ENCODE measurements at places on chromosomes 2 and 18.
A peak's percentile ranks its signal among the peaks of the same experiment; 100 is the strongest.

GRCh38 chr2:210727549-210727948, 171.2 kb downstream of the CPS1 start:
- DNase-seq, result no peak

GRCh38 chr2:104046466-104046865, 807.4 kb upstream of the POU3F3 start:
- DNase-seq, result no peak

GRCh38 chr2:54963476-54963875, 86.8 kb downstream of the RTN4 start:
- DNase-seq, result no peak

- DNase-seq, result no peak
Measured at GRCh38 chr2:135792401-135793150, 44.4 kb downstream of the LCT start.

- no peak for DNase-seq
Measured at GRCh38 chr2:162521871-162522650, 178.1 kb downstream of the GCA start.

- no peak for DNase-seq
Measured at GRCh38 chr2:171409436-171409971, 24.3 kb downstream of the METTL8 start.

DNA sequence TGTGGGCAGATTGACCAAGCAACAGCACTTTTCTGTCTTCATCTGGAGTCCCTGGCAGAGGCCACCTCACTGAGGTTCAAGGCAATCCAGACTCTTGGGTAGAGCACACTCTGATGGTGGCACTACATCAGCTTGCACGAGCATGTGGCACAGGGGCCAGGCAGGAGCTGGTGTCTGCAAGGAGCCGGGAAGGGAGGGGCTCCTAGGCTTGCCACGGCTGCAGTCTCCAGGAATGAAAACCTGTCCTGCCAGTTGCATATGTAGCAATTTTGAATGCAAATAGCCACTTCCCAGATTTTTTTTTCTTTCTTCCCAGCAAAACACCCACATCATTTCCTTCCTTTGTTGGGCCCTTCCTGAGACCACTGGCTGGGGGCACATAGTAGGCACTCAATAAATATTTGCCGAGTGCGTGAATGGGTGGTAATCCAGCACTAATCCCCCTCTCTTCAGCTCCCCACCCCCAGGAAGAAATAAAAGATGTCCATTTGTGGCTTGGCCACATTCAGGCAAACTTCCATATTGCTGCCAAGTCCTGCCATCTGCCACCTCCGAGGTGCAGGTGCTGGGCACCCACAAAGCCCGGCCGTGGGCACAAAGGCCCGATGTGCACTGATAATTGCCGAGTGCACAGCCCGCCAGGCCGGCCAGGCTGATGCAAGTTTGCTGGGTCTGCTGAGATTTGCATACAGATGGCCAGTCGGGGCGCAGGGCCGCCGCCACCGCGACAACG, 72.4 kb downstream of the MYCN start:
- DNase-seq, result no peak

DNA sequence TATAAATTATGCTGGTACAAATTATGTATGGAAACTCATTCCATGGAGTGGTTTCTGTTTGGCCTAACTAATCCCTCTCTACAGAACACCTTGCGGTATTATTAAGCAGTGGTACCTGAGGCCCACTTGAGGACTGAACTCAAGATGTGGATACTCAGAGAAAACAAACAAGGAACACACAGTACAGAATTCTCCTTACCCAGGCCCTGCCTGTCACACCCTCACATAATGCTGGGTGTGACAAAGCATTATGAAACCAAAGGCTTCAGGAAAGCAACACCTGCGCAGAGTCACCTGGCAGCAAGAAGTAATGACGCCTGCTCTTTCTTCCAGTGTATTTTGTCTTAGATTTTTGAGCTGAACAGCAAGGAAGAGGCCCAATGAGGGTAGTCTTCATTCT, 264.7 kb downstream of the PAX3 start:
- no peak for DNase-seq

GRCh38 chr2:167471332-167471731, 583.1 kb downstream of the XIRP2 start:
- no peak for DNase-seq

DNA sequence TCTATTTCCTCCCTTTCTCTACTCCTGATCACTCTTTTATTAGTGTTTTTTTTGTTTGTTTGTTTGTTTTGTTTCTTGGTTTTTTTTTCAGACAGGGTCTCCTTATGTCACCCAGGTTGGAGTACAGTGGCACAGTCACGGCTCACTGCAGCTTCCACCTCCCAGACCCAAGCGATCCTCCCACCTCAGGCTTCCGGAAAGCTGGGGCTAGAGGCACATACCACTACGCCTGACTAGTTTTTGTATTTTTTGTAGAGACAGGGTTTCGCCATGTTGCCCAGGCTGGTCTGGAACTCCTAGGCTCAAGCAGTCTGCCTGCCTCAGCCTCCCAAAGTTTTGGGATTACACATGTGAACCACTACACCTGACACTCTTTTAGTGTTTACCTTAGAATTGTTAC, 122.3 kb downstream of the ATL2 start:
- DNase-seq, result no peak

- no peak for DNase-seq
Measured at GRCh38 chr2:19664646-19665045, 237.1 kb downstream of the TTC32 start.

GRCh38 chr2:46554397-46554796, 75.0 kb downstream of the TMEM247 start:
- no peak for DNase-seq

- DNase-seq, result peak; percentile 62
Measured at GRCh38 chr2:54945391-54946219, 104.6 kb downstream of the RTN4 start.

GRCh38 chr2:136242687-136243277, 124.8 kb upstream of the CXCR4 start:
- peak; percentile 62 for DNase-seq

DNA sequence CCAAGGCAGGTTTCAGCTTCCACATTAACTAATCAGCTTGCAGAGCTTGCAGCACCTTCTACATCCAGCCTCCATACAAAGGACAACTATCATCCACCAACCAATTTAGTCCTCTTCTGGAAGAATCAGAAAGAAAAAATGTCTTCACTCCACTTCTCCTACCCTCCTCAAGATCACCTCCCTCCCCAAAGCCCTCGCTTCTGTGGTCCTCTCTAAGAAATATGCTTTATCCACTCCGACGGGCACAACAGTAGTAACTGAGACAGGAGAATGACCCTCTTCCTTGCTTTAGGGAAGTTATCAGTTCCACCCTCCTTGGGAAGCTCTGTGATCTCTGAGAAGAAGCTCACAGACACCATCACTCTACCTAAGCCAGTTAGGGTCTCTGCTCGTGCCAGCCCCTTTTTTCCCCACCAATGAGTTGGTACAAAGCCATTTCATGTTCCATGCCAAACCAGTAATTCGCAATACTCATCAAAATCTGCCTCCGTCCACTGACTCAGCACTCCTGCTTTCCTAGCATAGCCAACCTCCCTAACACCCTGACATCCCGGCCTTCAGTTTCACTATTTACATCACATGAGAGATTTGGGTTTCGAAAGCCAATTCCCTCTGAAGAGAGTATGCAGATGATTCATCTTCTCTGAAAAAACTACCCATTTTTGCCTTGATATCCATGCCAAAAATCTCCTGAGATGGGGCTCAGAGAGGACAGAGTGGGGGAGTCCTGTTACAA, 114.1 kb upstream of the PKDCC start:
- DNase-seq, result no peak

- DNase-seq, result no peak
Measured at GRCh38 chr2:171404261-171404660, 29.5 kb downstream of the METTL8 start.

- DNase-seq, result no peak
Measured at GRCh38 chr2:190996338-190996946, 17.5 kb downstream of the STAT1 start.

DNA sequence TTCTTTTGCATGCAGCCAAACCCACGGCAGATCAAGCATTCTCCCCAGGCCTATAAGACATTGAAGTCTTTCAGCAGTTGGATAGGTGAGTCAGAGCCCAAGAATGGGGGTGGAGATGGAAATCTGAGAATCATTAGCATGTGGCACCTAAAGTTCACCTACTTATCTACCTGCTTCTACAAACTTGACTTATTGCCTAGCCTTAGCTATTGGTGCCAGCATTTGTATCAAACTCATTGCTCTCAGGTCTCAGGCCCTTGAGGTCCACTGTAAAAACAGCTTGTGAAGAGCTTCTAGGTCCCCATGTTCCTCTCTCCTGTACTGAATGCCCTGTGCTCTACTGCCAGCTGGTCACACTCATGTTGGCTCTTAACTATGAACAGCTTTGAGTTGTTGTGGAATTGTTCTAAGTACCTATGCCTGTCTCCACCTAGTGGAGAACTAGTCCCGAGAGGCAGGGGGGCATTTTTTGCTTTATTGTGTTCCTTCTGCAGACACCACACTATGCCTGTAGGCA, 278.4 kb upstream of the SPRED2 start:
- DNase-seq, result no peak

- DNase-seq, result no peak
Measured at GRCh38 chr18:56315363-56315762, 323.0 kb downstream of the TXNL1 start.

DNA sequence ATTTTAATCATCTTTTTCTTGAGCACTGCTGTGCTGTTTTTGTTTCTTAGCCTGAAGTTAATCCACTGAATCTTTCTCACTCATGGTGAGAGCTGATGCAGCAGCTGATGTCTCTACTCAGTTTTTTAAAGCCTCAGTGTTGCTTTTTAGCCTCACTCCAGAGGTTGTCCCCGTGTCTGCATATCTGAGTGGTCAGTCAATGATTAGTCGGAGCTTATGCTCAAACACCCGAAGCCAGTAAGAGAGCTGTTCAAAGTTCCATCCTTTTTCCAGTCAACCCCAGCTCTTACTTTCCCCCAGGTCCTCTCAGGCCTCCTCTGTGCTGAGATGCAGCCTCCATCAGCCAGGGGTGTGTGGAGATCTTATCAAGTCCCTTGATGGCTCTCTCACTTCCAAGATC, 81.1 kb downstream of the MBOAT2 start:
- no peak for DNase-seq

DNA sequence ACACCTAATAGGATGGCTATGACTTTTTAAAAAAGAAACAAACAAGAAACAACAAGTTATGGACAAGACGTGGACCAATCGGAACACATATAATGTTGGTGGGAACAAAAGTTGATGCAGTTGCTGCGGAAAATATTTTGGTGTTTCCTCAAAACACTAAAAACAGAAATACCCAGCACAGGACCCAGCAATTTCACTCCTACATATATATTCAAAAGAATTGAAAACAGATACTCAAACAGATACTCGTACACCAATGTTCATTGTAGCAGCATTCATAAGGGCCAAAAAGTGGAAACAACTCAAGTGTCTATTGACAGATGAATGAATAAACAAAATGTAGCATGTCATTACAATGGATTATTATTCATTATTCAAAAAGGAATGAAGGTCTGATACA, 12.1 kb downstream of the CCDC141 start:
- no peak for DNase-seq

DNA sequence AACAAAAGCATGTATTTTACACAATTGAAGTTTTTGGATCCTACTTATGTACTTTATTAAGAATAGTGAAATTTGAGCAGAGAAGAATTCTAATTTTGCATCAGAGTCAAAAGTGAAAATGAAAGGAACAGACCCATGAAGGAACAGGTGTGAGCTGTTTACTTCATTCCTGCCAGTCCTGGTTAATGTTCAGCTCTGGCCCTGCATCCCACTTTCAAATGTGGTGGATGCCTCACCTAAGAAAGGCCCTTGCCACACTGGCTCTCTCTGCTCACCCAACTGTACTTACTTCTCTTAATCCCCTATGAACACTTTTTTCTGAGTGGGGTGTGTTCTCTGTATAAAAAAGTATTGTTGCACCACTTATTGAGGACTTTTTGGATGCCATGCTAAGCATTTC, 22.2 kb downstream of the FAM110C start:
- no peak for DNase-seq

DNA sequence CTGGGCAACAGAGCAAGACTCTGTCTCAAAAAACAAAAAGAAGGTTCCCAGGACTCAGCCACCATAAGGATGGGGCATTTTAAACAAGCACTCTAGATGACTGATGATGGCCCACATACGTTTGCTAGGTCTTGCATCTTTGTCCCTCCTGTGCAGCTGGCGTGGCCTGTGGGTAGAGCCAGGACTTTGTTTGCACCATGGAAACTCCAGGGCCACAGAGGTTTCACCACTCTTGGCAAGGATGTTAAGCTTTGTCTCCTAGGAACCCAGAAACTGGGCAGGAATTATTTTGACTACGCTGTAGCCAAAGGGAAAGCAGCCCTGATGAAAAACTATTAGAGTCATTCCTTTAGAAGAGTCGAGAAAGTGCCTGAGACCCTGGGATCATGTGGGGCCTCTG, 75.3 kb upstream of the STPG4 start:
- DNase-seq, result no peak

DNA sequence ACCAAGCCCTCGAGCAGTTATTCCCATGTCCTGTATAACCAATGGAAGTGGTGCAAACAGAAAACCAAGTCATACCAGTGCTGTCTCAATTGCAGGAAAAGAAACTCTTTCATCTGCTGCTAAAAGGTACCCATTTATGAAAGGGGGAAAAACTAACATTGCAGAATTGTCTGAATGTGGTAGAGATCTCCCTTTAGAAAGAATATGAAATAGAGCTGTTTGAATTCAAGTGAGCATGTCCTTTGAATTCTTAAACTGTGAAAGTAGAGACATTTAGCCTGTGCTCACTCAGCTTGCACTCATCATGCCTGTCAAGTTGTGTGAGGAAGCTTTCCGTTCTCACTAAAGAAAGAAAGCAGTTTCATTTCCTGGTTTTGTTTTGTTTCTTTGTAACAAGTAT, 87.4 kb downstream of the EML4 start:
- no peak for DNase-seq

- no peak for DNase-seq
Measured at GRCh38 chr2:46328829-46329228, 31.6 kb downstream of the EPAS1 start.

DNA sequence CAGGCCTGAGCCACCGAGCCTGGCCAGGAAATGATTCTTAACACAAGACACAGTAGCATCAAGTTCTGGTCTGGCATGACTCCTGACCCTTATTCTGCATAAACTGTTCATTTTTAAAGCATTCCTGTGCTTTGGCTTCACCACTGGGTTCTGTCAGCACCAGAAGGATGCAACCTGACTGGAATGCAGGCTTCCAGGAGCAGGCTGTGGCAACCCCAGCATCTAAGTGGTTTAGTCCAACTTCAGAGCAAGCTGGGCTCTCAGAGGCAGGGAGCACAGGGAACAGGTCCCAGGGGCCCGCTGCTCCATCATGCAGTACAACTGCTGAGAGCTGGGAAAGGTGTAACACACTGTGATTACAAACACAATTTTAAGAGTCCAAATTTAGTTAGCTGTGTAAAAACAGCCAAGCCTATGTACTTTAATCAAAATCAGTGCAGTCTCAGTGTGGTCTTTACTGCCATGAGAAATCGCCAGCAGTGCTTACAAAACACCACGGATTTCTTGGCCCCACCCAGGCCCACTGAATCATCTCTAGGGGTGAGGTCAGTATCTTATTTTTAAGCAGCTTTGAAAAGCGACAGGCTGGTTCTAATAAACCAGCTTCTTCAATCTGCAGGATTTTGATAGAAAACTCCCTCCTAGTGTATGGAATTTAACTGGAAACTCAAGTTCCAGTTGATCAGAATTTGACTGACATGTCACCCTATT, 44.4 kb upstream of the TMEM182 start:
- no peak for DNase-seq

GRCh38 chr2:122635686-122636085, 880.2 kb downstream of the TSN start:
- DNase-seq, result no peak

Measured in activated CD4-positive, alpha-beta T cell treated with anti-CD3 and anti-CD28 coated beads for 48 hours (primary cell).